Chondrocyte (in vitro differentiated cells): ENCODE measurements at places on chromosomes 16 and 17. TPM values are rescaled to one million over a fixed set of nuclear protein-coding genes. Genes with fewer than 3 reads are reported as not detected.

MFSD6L gene
- not detected in 3 replicates for total RNA-seq

CDK5R1 gene
- total RNA-seq: 1.8 to 2.3 TPM (median 2.1 TPM) in 3 replicates

SLC9A5 gene
- 3.0 to 5.6 TPM (median 3.4 TPM) in 3 replicates for total RNA-seq

MIS12 gene
- total RNA-seq: 12.2 to 16.0 TPM (median 14.0 TPM) in 3 replicates

CLEC19A gene
- not detected in 3 replicates for total RNA-seq

HAS3 gene
- 0.92 to 1.5 TPM (median 1.4 TPM) in 3 replicates for total RNA-seq

- H3K27me3 ChIP-seq: no peaks in the 10 kb centered on the region
- peak overlapping the region; percentile 37 for H3K4me3 ChIP-seq
- H3K4me1 ChIP-seq: peaks cover 51% of the 10 kb centered on the region
These were observed 4.3 kb upstream of the MYL4 start for GRCh38 chr17:47204722-47205418.

GRCh38 chr17:75133001-75133400 lies 1.5 kb upstream of the NT5C start:
- no peak overlapping the region for H3K4me3 ChIP-seq
- H3K36me3 ChIP-seq: peaks cover 3% of the 10 kb centered on the region
- H3K4me1 ChIP-seq: peaks cover 10% of the 10 kb centered on the region
- DNase-seq: peak; percentile 28
- H3K27me3 ChIP-seq: no peaks in the 10 kb centered on the region

DNA sequence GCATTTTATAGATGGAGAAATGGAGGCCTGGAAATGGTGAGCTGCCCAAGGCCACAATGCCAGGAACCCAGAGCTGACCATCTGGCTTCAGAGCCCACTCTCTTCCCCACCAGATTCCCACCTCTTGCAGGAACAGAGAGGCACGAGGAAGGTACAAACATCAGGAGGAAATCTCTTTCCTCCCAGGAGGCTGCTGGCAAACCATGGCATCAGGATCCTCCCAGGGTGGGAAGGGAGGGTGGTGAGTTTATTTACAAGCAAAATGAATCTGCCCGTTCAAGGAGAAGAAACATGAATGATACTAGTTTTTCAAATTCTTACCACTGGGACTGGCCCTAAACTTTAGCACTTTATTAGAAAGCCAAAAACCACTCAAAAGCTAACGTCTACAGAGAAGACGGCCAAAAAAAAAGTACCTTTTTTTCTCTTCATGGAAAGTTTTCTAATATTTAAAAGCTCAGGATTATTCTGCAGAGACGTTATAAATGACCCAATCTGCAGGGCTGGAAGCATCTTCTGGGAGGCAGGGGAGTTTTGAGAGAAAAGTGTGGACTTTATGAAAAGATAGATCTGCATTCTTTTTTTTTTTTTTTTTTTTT lies 79.1 kb downstream of the NXN start:
- peaks cover 69% of the 10 kb centered on the region for H3K4me1 ChIP-seq
- H3K36me3 ChIP-seq: no peaks in the 10 kb centered on the region
- no peak for DNase-seq
- no peaks in the 10 kb centered on the region for H3K27me3 ChIP-seq
- H3K27ac ChIP-seq: no peak overlapping the region
- no peak overlapping the region for H3K4me3 ChIP-seq

- no peak overlapping the region for H3K4me3 ChIP-seq
- H3K27ac ChIP-seq: no peak overlapping the region
- peaks cover 7% of the 10 kb centered on the region for H3K36me3 ChIP-seq
- no peaks in the 10 kb centered on the region for H3K27me3 ChIP-seq
- no peak for DNase-seq
These were observed 53.5 kb downstream of the ABR start for GRCh38 chr17:1126250-1126797.

DNA sequence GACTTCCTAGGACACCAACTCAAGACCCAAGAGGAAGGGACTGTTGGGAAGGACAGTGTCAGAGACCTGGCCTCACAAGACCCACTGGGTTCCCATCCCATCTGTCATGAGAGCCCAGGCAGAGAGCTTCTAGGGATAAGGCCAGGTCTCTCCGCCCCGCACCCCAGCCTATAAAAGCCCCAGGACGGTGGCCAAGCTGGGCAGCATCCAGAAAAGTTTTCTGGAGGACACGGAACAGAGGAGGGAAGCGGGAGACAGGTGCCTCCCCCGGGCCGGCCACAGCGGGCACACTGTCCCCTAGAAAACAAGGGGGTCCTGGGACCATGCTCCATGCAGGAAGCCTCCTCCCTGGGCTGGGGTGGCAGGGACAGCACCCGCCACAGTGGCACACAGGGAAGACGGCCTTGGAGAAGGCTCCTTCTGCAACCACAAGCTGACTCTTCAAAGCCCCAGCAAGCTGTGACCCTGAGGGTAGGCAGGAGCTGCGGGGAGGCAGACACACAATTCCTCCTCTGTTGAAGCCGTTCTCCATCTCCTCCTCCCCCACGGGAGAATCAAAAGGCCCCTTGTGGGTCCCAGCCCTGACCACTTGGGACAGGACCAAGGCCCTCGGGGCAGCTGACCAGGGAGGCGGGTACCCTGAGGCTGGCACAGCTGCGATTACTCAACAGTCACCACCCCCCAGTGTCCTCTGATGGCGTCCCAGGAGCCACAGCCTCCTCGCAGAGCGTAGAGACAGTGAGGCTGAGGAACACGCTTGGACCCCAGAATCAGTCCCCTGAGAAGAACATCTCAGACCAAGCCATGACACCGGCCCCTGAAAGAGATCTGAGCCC lies 26.1 kb downstream of the TRPV3 start:
- H3K36me3 ChIP-seq: no peaks in the 10 kb centered on the region
- peak; percentile 62 for DNase-seq
- no peak overlapping the region for H3K4me3 ChIP-seq
- no peak overlapping the region for H3K27ac ChIP-seq

GRCh38 chr17:40779181-40779909 lies 3.0 kb downstream of the KRT27 start:
- H3K27me3 ChIP-seq: peaks cover 57% of the 10 kb centered on the region
- H3K27ac ChIP-seq: no peak overlapping the region
- no peak for DNase-seq
- no peaks in the 10 kb centered on the region for H3K36me3 ChIP-seq

DNA sequence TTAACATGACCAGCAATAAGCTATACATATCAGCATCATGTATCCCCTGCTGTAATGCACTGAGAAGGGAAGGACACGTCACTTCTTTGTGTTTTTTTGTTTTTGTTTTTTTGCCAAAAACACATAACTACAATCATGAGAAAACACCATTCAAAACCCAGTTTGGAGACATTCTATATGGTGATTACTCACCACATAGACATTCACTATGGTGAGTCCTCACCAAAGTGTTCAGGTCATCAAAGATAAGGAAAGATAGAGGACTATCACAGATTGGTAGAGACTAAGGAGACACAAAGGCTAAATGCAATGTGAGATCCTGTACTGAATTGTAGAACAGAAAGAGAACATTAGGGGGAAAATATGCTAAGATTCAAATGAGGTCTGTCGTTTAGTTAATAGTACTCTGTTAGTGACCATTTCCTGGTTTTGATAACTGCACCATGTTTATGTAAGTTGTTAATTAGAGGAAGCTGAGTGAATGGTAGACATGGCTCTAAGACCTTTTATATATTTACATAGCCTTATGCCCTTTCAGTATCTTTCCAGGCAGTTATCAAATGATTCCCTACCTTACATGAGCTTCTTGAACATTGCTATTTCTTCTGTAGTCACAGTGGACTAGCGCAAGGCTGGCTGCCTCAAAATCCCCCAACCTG lies 46.6 kb downstream of the PIK3R5 start:
- H3K36me3 ChIP-seq: peaks cover 2% of the 10 kb centered on the region
- H3K27me3 ChIP-seq: no peaks in the 10 kb centered on the region
- H3K4me3 ChIP-seq: no peak overlapping the region
- no peak for DNase-seq

DNA sequence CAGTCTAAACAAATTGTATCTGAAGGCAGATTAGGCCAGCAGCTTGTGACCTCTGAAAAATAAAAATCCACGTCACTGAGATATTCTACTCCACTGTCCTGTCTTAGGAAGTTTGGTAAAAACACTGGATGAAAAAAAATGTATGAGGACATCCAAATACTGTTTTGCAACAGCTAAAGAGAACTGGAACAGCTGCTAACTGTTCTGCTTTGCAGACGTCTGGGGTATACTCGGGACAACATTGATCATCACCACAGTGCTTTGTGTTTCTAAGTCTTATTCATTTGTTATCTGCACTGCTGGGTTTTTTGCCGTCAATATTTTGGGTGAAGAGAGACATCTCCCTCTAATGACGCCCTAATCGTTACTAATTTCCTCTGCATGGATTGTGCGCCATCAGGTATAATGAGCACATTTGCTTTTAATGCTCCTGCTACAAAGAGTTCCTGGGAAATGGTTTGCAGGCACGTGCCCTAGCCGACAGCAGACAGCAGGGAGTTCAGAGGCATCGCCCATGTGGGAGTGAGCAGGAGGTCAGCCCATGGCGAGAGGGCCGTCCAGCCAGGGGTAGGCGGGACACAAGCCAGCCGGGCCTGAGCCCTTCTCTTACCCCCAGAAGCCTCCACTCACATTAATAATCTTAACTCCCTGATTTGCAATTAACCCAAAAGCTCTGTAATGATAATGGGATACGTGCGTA lies 87.0 kb downstream of the CBLN1 start:
- no peaks in the 10 kb centered on the region for H3K36me3 ChIP-seq
- H3K27ac ChIP-seq: no peak overlapping the region
- no peak overlapping the region for H3K4me3 ChIP-seq
- H3K4me1 ChIP-seq: no peaks in the 10 kb centered on the region

GRCh38 chr16:35201151-35201550 lies 1741.7 kb downstream of the TP53TG3F start:
- H3K4me3 ChIP-seq: no peak overlapping the region
- H3K27me3 ChIP-seq: no peaks in the 10 kb centered on the region
- no peaks in the 10 kb centered on the region for H3K4me1 ChIP-seq
- H3K36me3 ChIP-seq: no peaks in the 10 kb centered on the region
- no peak for DNase-seq

DNA sequence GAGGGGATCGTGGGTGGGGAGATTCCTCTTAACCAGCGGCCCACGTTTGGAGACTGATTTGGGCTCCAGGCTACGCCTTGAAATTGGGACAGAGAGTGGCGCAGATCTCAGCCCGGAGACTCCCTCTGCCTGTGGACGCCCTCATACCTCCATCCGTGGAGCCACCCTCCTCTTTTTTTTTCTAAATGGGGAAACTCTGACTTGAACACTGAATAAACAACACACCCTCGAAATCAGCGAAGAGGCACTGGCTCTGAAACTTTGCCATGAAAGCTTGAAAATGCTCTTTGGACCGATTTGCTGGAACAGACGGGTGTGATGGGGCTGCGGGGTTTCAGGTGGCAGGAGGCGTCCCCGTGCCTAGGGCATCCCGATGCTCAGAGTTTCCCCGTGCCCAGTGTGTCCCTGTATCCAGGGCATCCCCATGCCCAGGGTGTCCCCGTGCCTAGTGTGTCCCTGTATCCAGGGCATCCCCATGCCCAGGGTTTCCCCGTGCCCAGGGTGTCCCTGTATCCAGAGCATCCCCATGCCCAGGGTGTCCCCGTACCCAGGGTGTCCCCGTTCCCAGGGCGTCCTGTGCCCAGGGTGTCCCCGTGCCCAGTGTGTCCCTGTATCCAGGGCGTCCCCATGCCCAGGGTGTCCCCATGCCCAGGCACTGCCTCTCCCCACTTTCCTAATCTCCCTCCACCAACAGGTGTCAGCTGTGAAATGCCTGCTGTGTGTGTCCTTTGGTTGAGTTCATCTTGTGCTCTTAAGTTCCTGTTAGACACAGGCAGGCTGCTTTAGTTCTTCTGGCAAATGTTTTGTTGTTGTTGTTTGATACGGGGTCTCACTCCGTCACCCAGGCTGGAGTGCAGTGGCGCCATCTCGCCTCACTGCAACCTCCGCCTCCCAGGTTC lies 187.0 kb downstream of the SEC14L1 start:
- H3K4me1 ChIP-seq: peaks cover 58% of the 10 kb centered on the region
- no peak overlapping the region for H3K4me3 ChIP-seq
- no peaks in the 10 kb centered on the region for H3K36me3 ChIP-seq
- no peak overlapping the region for H3K27ac ChIP-seq

GRCh38 chr16:88533932-88534637 lies 36.1 kb upstream of the ZC3H18 start:
- peak overlapping the region; percentile 22 for H3K4me3 ChIP-seq
- no peak overlapping the region for H3K27ac ChIP-seq
- DNase-seq: no peak
- peaks cover 13% of the 10 kb centered on the region for H3K27me3 ChIP-seq
- H3K4me1 ChIP-seq: peaks cover 13% of the 10 kb centered on the region

- no peaks in the 10 kb centered on the region for H3K27me3 ChIP-seq
- H3K4me3 ChIP-seq: no peak overlapping the region
- H3K4me1 ChIP-seq: peaks cover 37% of the 10 kb centered on the region
- peak overlapping the region; percentile 92 for H3K27ac ChIP-seq
- no peak for DNase-seq
These were observed 6.6 kb upstream of the PDP2 start for GRCh38 chr16:66873685-66874055.

GRCh38 chr17:10270258-10270657 lies 71.9 kb upstream of the GAS7 start:
- H3K27ac ChIP-seq: no peak overlapping the region
- no peak overlapping the region for H3K4me3 ChIP-seq
- no peaks in the 10 kb centered on the region for H3K36me3 ChIP-seq
- peaks cover 19% of the 10 kb centered on the region for H3K27me3 ChIP-seq
- DNase-seq: no peak
- no peaks in the 10 kb centered on the region for H3K4me1 ChIP-seq

DNA sequence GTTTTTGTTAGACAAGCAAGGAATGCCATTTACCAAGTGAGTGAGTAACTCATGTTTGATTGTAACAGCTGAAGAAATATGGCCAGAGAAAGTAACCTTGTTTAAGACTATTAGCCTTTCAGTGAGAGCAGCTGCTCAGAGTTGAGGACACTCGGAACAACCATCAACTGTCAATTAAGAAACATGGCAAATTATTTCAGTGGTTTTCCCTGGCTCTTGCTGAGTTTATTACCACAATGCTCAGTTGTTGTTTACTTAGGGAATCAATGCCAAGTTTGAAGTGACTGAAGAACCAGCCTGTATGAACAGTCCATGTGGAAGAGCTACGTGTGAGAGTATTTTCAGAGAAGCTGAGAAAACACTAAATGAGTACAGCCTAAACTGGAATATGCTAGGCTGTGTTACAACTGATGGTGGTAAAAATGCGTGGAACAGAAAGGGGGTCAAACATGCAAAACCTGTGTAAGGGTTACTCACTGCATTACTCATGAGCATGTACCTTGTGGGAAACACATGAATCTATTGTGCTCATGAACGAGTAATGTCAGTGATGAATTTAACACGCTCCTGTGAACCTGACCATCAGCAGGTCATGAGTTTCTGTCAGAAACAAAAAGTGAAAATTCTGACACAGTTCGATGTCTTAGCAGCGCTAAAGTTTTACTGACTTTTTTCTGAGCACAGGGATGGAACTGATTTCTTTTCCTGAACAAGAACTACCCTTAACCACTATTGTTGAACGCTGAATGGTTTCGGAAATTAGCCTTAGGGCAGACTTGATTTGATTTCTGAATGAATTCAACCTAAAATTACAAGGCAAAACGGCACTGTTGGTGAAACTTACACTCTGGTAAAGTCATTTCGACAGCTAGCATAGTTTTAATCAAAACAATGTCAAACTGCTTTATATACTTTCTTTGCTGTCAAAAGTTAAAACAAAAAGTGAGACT lies 33.5 kb downstream of the GNA13 start:
- peaks cover 2% of the 10 kb centered on the region for H3K36me3 ChIP-seq
- H3K27ac ChIP-seq: peak overlapping the region; percentile 93
- H3K4me3 ChIP-seq: no peak overlapping the region
- no peak for DNase-seq

GRCh38 chr16:68300734-68301459 lies 9.8 kb downstream of the SLC7A6OS start:
- H3K36me3 ChIP-seq: peaks cover 39% of the 10 kb centered on the region
- DNase-seq: no peak
- peaks cover 33% of the 10 kb centered on the region for H3K4me1 ChIP-seq
